ENCODE measurements at places on chromosomes 16 and 17. TPM values are rescaled to one million over a fixed set of nuclear protein-coding genes. Genes with fewer than 3 reads are reported as not detected.

- no peak for DNase-seq
Observed at GRCh38 chr17:7745748-7746470, 28.4 kb downstream of the DNAH2 start.

DNA sequence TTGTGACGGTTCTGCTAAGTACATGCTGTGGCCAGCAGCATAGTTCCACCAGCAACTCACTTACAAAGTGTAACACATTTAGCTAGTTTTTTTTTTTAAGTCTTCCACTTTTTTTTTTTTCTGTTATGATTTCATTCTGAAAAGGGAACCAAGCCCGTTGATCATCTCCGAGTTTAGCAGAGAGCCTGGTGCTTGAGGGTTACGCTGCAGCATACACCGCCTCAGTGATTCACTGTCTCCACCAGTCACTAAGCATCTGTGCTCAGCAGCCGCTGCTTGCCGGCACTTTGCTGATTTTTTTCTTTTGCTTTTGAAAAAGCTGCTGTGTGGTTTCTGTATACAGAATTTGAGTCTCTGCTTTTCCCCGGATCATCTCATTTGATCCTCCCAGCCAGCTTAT lies 194.5 kb upstream of the CDH13 start:
- DNase-seq = no peak

- DNase-seq = no peak
Observed at GRCh38 chr17:38452719-38453118, 24.5 kb downstream of the ARHGAP23 start.

Gene ST6GALNAC2
- 2.3 TPM for polyA plus RNA-seq

DNA sequence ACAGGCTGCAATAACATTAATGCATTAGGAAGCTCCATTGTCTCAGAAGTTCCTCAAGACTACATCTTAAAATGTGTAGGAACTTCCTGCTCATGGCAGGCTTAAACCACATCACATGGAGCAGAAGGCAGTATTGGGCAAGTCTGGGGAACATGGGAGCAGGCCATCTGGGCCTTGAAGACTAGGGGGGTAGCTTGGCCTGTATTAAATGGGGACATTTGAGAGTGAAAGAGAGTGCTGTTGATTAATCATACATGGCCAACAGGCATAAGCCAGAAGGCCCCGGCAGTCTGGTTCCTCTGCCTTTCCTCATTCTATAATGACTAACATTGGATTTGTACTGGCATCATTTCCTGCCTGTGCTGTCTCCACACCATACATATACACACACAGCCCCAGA lies 25.2 kb upstream of the SLC5A11 start:
- DNase-seq = no peak

- peak; percentile 81 for DNase-seq
Observed at GRCh38 chr16:55500530-55501011, 8.3 kb upstream of the LPCAT2 start.

DNA sequence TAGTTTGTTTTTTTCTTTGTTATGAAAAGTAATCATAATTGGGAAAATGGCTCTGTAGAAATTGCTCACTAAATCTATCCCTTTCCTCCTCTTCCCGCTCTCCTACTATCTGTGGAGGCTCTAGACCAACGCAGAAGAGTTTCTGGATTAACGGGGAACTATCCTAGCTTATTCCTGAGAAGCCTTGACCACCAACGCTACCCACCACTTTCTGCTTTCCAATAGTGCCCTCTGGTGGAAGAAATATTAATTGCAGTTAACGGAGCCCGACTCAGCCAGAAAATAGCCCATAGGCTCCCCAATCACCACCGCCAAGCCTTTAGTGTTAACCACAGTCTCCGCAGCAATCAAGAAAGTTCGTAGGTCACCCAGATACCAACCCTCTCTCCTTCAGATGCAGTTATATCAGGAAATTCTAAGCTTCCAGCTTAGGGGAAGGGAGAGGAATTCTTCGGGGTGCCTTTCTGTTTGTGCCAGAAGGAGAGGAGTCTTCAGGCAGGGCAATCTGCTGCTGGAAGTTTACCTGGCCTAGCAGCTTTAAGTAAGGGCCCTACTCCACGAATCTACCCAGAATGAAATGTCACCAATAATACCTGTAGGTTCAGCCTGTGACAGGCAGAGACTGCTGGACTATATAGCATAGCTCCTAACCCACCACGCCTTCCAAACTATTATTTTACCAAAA lies 23.0 kb upstream of the NSRP1 start:
- peak; percentile 59 for DNase-seq

GRCh38 chr16:85851034-85851785 lies 47.8 kb upstream of the IRF8 start:
- DNase-seq = no peak

- DNase-seq = peak; percentile 40
Observed at GRCh38 chr17:38674014-38674748, 576 bp downstream of the EPOP start.

DNA sequence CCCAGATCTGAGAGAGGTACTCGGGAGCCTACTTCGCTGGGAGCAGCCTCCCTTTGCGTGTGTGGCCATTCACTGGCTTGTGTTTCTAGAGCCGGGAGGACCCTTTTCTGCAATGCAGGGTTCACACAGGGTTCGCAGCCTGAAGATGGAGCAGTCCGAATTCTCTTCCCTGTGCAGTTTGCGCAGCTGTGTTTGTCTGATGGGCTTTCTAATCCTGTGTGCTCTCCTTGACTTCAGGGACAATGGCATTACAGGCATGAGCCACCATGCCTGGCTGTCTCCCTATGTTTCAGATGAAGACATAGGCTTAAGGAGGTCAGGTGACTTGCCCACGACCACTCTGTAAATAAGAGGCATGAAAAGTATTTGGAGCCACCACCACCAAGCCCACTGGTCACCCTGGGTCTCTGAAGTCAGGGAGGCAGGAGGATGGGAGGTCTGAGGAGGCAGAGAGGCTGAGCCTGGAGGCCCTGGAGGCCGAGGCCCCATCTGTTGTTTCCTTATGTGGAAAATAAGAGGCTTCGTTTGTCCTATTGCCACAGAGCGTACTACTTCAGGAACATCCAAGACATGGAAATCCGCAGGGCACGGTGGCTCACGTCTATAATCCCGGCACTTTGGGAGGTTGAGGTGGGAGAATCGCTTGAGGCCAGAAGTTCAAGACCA lies 5.0 kb upstream of the STH start:
- no peak for DNase-seq

DNA sequence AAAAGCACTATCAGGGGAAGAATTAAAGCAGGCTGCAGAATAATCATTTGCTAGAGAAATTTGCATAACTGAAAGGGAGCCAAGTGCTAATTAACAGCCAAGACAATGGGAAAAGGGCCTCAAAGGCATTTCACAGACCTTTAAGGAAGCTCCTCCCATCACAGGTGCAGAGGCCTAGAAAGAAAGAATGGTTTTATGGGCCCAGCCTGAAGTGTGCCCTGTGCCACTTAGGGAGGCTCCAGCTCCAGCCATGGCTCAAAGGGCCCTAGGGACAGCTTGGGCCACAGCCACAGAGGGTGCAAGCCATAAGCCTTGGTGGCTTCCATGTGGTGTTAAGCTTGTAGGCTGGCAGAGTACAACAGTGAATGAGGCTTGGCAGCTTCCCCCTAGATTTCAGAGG lies 50.1 kb downstream of the RNF112 start:
- DNase-seq = no peak

DNA sequence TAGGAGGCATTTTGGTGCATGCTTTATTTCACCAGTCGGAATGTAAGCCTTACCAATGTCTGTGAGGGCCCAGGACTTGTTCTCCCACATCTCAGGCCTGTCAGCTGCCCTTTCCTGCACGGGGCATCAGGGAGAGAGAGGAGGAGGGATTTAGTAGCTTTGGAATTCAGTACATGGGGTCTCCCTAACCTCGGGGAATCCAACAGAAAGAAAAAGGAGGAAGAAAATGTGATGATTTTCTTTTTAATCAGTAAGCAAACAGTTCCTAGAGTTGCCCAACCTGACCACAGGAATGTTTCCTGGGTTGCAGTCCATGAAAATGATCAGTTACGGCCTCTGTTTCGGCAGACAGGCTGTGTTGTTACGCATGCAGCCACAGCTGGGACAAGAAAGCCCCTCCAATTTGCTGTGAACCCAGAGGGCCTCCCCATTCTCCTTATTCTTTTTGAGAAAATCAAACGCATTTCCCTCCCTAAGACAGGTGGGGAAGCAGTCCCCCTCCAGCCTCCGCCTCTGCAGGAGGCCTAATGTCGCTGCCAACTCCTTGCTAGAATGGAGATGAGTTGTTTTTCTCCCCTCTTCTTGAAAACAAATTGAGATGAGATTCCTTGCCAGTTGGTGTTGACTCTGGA lies 53.1 kb upstream of the TANGO6 start:
- no peak for DNase-seq

DNA sequence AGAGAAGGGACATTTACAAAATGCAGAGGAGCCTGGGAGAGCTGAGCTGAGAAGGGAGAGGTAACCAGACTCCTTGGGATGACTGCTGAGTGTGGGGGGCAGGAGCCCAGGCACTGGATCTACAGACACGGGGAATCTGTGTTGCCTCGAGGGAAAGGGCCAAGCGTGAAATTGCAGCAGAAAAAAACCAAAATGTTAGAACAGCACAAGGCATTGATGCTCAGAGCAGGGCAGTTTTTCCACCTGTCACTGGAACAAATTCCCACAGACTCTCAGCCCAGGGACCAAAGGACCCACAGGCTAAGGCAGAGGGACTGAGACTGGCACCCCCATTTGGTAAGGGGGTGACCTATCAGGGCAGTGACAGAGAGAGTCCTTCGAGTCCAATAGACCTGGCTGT lies 2.0 kb downstream of the PITPNM3 start:
- no peak for DNase-seq

DNA sequence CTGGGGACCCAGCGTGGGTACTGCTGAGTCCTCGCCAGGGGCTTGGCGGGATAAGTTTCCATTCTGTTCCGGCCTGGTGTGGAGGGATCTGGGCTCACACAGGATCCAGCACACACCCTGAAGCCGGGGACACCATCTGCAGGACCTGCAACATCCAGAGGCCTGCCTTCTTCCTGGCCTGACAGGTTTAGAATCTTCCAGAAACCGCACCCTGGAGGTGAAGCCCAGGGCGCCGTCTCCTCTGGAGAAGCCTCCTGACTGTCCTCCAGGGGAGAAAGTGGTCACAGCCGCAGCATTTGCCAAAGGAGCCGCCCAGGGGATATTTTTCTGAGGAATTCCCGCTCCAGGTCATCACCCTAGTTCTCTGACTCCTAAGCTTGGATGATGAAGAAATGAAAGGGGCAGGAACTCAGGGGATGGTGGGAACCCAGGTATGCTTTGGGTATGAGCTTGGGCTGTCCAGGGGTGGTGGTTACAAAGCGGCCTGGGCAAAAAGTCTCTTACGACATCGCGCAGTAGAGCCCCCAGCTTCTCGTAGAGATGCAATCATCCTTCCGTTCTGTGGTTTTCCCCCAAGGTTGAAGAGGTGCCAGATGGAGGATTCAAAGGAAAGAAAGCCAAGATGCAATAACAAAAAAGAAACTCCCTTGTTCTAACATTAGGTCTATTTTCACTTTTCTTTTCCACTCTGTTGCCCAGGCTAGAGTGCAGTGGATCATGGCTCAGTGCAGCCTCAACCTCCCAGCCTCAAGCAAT lies 9.1 kb upstream of the CRISPLD2 start:
- DNase-seq = peak; percentile 48

DNA sequence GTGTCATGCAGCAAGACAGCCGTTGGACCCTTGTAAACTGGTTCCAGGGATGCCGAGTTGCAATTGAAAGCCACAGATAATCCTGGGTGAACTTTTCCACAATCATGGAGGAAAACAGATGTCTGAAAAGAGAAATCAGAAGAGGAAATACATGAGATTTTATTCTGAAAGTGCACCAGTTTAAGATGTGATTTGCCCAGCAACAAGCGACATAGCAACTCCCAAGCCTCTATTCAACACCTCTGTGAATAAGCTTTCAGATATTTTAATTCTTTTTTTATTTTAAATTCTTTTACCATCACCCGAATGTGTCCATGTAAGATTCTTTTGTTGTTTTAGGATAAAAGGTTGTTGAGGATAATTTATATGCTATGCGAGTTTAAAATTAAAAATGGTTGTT lies 46.0 kb downstream of the PKD1L3 start:
- DNase-seq = no peak

GRCh38 chr16:55710466-55710865 lies 54.7 kb downstream of the SLC6A2 start:
- DNase-seq = no peak

DNA sequence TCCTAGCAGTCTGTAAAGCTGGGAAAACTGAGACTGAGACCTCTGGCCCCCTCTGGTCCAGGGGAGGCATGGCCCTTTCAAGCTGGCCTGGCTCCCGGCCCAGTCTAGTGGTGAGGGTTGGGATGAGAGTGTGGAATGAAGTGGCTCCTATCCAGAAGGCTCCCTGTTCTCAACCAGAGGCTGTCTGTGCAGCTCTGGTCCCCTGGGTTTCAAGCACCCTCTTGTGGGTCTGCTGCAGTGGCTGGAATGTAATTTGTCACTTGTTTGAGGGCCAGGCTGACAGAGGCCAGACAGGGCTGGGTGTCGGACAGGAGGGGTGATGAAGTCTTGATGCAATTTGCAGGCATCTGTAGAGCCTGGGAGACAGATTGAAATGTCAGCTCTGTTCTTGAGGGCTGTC lies 22.1 kb upstream of the PHF12 start:
- no peak for DNase-seq

DNA sequence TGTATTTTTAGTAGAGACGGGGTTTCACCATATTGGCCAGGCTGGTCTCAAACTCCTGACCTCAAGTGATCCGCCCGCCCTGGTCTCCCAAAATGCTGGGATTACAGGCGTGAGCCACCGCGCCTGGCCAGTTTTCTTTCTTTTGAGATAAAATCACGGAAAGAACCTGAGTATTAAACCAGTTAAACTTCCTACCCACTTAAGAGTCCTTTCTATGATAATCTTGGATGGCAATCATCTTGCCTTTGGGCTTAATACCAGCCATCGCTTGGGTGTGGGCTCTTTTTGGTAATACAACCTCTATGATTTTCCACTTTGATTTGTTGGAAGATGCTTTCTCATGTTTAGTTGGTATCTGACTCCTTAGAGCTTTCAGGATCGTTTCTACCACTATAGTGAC lies 24.0 kb downstream of the PITPNC1 start:
- no peak for DNase-seq

Gene IFI35
- 7.2 TPM for polyA plus RNA-seq

DNA sequence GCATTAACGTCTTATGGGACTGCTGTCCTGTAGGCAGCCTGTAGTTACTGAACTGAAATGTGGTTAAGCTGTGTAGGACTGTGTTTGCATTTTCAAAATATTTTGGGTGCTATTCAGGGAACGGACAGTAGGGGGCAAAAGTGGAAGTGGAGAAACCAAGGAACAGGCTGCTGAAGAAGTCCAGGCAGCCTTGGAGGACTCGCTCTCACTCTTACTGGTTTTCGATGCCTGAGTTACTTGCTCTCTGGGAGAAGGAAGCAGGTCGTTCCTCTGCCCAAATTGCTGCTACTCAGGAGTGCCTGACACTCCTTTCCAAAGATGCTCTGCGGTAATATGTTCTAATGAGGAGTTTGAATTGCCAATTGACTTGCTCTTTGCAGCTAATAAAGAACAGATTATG lies 64.5 kb upstream of the RBFOX1 start:
- peak; percentile 29 for DNase-seq

Gene MAP2K4
- polyA plus RNA-seq = 19.7 TPM

Gene AHSP
- 10.4 TPM for polyA plus RNA-seq

Gene LITAFD
- polyA plus RNA-seq = not detected

GRCh38 chr17:47205419-47205963 lies 3.7 kb upstream of the MYL4 start:
- DNase-seq = no peak
